ENCODE measurements at places on chromosomes 5 and 9.

- DNase-seq = peak; percentile 87
Measured at GRCh38 chr5:139976703-139977102, 66.4 kb downstream of the NRG2 start.

GRCh38 chr5:88660264-88660946, 222.6 kb downstream of the MEF2C start:
- DNase-seq = peak; percentile 65

DNA sequence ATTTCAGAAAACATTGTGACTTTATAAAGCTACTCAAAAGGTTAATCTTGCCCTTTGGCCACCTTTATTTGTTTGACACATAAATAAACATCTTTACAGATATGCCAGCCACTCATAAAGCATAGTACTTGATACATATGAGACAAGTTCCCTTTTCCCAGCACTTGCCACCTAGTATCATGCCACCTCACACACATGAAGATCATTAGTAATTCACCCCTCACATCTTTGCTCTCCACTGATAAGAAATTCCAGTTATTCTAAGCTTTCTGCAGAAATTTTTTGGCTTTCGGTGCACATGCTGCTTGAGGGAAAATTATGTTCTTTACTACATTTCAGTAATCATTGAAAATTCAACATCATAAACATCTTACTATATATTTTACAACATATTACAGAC, 59.1 kb downstream of the DEPDC1B start:
- DNase-seq = no peak

DNA sequence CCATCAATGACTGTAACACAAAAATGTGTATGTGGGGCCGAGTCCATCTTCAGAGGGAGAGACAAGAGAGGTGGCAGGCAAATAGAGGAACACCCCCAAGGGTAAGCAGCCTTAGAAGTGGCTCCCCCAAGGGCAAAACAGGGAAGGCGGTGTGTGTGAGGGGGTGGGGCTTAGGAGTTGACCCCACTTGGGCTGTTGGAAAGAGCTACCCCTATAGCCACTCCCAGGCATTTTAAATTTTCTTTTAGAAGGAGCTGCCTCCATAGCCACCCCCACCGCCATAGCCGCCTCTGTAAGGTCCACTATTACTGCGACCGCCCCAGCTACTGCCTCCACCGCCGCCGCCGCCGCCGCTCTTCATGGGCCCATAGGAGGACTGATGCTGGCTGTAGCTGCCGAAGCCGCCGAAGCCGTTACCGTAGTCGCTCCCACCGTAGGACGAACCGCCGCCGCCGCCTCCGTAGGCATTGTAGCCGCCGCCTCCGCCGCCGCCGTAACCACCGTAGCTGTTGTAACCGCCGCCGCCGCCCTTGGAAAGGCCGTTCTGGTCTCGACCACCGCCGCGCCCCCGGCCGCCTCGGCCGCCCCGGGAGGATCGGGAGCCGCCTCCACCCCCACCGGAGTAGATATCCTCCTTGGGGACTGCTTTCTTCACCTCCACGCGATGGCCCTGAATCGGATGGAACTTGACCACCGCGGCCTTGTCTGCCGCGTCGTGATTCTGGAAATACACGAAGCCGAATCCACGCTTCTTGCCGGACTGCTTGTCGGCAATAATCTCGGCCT, 1.1 kb downstream of the HNRNPA0 start:
- no peak for DNase-seq

DNA sequence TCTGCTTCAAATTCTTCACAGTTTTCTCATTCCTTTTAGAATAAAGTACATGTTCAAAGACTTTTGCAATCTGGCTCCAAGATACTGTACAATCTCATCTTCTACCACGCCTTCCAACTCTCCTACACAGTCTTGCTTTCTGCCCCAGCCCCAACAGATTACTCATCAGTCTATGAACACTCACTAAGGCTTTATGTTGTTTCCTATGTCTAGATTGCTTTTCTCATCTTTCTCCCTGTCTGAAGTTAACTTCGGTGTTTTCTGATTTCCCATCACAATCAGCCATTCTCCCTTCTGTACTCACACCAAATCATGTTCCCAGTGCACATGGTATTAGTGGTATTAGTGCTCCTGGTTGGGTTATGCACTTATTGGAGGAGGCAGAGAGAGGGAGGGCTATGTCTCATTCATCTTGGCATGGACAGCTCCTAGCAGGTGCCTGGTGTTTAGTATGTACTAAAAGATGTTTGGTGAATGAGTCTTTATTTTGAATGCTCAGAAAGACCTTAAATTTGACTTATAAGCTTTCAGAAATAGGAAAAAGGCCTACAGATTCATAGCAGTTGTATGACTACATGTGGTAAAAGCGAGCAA, 44.0 kb upstream of the ZNF608 start:
- no peak for DNase-seq

DNA sequence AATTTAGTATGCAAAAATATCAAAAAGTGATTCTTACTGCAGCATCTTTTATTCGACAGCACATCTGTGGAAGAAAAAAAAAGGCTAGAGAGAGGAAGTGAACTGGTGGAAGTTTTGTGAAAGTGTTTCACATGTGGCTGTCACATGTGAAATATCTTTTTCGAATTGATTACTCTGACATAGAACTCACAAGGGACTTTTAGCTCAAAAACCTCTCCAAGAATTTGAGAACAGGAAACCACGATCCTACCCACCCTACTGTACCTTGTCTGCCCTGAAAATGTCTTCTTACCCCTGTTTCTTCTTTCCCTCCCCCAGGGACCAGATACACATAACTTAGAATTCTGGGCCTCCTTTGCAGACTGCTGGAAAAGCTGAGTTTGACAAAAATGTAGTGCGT, 106.5 kb upstream of the PRRC1 start:
- DNase-seq = no peak

- no peak for DNase-seq
Measured at GRCh38 chr5:176606032-176606431, 3.9 kb downstream of the GPRIN1 start.

GRCh38 chr5:174832811-174833210, 108.4 kb downstream of the MSX2 start:
- DNase-seq = no peak

DNA sequence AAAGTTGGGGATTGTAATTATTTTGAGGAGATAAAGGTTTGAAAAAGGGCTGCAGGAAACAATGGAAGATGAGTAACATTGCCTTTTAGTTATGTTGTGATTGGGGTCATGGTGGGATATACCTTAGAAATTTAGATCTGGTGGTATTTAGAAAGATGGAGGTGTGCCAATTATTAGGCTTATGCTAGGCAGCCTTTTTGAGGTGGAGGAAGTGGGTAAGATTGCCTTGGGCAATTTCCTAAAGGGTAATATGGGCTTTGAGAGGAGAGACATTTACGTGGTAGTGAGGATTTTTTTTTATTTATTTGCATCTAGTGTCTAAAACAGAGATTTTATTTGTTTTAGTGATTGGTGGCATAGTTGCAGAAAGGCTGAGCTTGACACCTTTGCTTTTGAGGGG, 10.5 kb downstream of the HSPA4 start:
- no peak for DNase-seq

DNA sequence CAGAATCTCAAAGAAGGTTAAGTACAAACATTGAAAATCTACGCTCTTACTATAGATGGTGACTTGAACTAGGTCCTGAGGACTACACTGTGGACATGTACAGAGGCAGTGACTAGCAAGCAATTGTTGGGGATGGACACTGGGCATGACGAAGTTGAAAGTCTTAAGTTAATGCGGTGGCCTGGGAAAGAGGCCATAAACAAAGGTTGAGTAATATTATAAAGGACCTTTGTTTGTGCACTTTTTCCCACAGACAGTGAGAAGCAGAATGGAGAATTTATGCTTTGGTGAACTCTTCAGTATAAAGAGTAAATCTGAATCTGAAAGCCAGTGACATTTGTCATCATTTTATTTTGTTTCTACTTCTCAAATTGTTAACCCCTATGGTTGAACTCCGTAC, 15.3 kb downstream of the ALDH1A1 start:
- no peak for DNase-seq

- DNase-seq = no peak
Measured at GRCh38 chr5:126433701-126434100, 10.5 kb downstream of the GRAMD2B start.

DNA sequence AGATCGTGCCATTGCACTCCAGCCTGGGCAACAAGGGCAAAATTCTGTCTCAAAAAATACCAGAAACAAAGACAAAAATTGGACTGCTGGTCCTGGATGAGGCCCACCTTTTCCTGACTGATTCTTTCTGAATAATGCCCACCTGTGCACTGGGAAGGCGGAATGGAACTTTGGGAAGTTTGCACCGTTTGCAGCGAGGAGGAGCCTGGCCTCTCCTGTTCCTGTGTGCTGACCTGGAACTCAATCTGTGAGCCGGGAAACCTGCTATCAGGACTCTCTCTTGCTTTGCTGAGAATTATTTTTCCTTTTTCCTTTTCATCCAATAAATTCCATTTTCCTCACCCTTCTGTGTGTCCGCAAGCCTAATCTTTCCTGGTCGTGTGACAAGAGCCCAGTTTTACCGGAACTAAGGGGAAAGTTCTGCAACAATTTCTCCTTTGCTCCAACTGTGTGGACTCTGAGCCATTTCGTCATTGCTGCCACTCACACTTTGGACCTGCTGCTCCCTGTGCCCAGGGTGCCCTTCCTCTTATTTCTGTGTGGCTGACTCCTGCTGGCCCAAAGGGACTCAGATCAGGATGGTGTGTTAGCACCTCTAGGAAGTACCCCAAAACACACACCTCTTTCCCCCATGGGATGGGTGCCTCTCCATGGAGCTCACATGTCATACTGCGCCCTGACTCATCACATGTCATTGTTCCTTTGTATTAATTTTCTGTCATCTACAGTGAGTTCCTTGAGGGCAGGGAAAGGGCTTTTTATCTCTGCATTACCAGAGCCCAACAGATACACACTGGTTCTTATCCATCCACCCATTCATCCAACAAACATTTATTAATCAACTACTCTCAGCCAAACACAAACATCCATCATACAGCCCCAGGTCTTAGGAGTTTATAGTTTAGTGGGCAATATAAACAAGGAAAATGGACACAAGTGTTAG, 4.7 kb upstream of the GLRX start:
- DNase-seq = no peak

GRCh38 chr9:83633255-83633654, 10.3 kb downstream of the IDNK start:
- no peak for DNase-seq

DNA sequence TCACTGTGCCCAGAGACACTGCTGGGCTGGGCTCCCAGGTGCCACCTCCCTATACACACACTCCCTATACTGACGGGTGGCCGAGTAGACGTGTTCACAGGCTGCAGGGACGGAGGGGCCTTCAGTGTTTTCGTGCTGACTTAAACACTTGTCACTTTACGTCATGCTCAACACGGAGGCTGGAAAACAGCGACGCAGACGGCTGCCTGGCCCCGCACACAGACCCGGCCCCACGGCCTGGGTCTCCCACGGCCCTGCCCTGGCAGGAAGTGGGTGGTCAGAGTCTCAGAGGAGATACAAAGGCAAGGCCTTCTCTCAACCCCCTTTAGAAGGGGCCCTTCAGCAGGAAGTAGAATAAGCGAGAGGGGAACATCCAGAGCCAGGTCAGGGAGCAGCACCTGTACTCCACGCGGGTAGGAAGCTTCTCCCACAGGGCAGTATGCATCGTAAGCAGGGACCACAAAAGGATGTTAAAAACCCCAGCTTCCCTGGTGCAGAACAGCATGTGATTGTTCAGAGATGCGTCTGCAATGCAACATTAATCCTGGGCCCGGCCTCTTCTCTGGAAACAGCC, 11.9 kb upstream of the TBC1D9B start:
- no peak for DNase-seq

GRCh38 chr9:106287731-106288130, 575.2 kb upstream of the ZNF462 start:
- DNase-seq = no peak

DNA sequence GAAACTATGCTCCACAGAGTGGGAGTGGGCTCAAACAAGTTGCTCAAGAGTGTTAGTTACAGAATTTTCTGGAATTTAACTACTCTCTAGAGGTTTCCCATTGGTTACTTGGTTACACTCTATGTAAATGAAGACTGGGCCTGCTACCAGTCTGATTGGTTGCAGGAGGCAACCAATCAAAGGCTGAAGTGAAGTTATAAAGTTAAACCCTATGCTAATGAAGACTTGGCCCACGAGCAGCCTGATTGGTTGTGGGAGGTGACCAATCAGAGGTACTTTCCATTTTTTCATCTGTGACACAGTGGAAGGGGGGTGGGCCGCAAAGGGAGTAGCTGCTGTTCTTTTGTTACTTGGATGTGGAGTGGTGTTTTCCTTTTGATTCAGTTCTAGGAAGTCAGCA, 69.4 kb downstream of the CACNA1B start:
- no peak for DNase-seq

DNA sequence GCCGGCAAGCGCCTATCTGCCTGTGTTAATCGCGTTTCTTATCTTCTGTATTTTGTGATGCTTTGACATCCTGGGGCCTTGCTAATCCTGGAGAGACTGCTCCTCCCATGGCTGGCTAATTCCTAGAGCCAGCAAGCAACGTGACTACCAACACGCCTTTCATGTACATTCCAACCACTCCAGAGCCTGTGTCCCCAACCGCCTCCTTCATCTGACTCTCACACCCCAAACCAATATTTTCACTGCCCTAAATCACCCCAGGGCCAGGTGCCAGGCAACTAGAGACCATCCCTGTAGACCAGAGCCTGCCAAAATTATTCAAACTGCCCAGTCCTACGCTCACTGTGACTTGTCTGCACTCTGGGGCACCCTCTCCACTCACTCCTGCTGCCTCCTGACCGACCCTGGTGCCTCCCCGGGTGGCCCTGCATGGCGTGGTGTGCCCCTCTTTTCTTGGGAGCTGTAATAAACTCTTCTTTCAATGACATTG, 50.5 kb upstream of the COL5A1 start:
- DNase-seq = no peak

- no peak for DNase-seq
Measured at GRCh38 chr5:32851559-32852173, 140.5 kb downstream of the NPR3 start.

DNA sequence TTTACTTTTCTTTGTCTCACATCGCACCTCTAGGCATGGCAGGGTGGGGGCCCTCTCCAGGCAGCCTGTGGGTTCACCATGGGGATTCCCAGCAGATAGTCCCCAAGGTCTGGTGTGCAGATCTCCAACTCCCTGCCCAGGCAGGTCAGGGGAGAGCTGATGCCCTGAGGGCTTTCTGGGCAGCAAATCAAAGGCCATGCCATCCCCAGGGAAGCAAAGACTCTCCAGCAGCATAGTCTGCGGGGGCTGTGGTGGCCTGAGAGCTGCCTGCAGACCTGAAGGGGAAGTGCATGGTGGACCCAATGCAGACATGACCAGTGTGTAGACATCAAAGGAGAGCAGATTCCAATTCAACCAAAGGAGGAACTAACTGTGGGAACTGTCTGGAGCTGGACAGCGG, 7.7 kb downstream of the NEURL1B start:
- no peak for DNase-seq
